ENCODE measurements at places on chromosomes 1 and 21. TPM values are rescaled to one million over a fixed set of nuclear protein-coding genes. Genes with fewer than 3 reads are reported as not detected.

The ADAM30 gene
- not detected for total RNA-seq

The OLFML2B gene
- total RNA-seq, result not detected

The ELF3 gene
- total RNA-seq, result 907 TPM

The CFAP141 gene
- not detected for total RNA-seq

The OR2L2 gene
- total RNA-seq, result not detected

- no peak overlapping the region for H3K4me3 ChIP-seq
- peaks cover 6% of the 10 kb centered on the region for H3K36me3 ChIP-seq
- no peak overlapping the region for H3K27ac ChIP-seq
- peaks cover 25% of the 10 kb centered on the region for H3K4me1 ChIP-seq
- no peaks in the 10 kb centered on the region for H3K27me3 ChIP-seq
- DNase-seq, result no peak
These were observed 5.3 kb upstream of the FGGY start for GRCh38 chr1:59291561-59291960.

- peak overlapping the region; percentile 5 for H3K4me3 ChIP-seq
- peaks cover 78% of the 10 kb centered on the region for H3K27me3 ChIP-seq
- no peaks in the 10 kb centered on the region for H3K36me3 ChIP-seq
- peaks cover 24% of the 10 kb centered on the region for H3K4me1 ChIP-seq
These were observed 27.8 kb downstream of the ILDR2 start for GRCh38 chr1:166947398-166948043.

- H3K4me3 ChIP-seq, result no peak overlapping the region
- no peaks in the 10 kb centered on the region for H3K27me3 ChIP-seq
- DNase-seq, result peak; percentile 25
- H3K4me1 ChIP-seq, result peaks cover 30% of the 10 kb centered on the region
- H3K27ac ChIP-seq, result peak overlapping the region; percentile 51
- no peaks in the 10 kb centered on the region for H3K36me3 ChIP-seq
These were observed 320.1 kb downstream of the TGFB2 start for GRCh38 chr1:218665221-218665620.

DNA sequence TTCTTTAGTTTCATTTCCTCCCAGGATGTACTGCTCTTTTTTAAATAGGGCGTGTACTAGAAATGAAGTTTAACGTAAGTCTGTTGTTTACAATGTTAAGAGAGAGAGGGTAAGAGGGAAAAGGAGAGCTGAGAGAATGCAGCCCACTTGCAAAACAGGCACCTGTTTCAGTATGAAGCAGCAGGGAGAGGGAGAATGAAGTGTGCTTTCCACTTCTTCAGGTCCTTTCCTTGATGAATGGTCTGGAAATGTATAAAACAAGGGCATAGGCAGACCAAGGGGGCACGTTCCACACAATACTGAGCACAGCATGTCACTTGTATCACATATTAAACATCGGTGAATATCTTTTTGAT, 2.0 kb downstream of the KCNA3 start:
- H3K4me3 ChIP-seq, result no peak overlapping the region
- H3K36me3 ChIP-seq, result no peaks in the 10 kb centered on the region
- H3K27ac ChIP-seq, result no peak overlapping the region
- DNase-seq, result no peak
- peaks cover 29% of the 10 kb centered on the region for H3K27me3 ChIP-seq

DNA sequence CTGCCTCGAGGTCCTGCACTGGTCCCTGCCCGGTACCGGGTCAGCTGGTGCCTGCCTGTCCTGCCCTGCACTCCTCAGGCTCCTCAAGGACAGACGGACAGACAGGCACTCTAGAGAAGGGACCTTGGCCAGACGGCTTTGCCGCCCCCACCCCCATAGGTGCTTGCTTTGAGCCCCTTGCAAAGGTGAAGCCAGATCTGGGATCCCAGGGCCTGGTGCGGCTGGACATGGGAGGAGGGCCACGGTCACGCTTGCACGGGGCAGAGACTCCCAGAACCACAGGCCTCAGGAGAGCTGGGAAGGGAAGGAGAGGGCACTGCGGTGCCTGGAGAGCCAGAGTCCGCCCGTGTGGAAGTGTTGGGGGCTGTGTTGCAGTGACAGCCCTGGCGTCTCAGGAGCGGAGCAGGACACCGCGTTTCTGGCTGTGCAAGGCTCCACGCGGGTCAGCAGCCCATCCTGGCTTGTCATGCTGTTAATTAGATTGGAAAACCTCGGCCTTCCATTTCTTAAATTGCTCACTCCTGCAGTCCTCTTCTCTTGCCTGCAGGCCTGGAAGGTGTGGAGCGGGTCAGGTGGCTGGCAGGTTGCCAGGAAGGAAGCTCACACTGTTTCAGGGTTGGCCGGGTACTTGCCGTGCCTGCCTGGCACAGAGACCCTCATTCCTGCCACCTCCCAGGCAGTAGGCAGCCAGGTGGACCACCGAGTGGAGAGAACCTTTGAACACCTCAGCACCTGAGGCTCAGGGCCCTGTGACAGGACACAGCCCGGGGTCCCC, 16.3 kb downstream of the COL18A1 start:
- DNase-seq, result peak; percentile 82
- H3K27me3 ChIP-seq, result no peaks in the 10 kb centered on the region
- H3K4me3 ChIP-seq, result peak overlapping the region; percentile 35
- H3K4me1 ChIP-seq, result peaks cover 15% of the 10 kb centered on the region
- H3K36me3 ChIP-seq, result peaks cover 6% of the 10 kb centered on the region
- peak overlapping the region; percentile 70 for H3K27ac ChIP-seq

- no peak overlapping the region for H3K27ac ChIP-seq
- no peaks in the 10 kb centered on the region for H3K27me3 ChIP-seq
- peak; percentile 42 for DNase-seq
- H3K4me1 ChIP-seq, result peaks cover 16% of the 10 kb centered on the region
- peaks cover 5% of the 10 kb centered on the region for H3K36me3 ChIP-seq
These were observed 485.3 kb upstream of the PTBP2 start for GRCh38 chr1:96236156-96236739.

DNA sequence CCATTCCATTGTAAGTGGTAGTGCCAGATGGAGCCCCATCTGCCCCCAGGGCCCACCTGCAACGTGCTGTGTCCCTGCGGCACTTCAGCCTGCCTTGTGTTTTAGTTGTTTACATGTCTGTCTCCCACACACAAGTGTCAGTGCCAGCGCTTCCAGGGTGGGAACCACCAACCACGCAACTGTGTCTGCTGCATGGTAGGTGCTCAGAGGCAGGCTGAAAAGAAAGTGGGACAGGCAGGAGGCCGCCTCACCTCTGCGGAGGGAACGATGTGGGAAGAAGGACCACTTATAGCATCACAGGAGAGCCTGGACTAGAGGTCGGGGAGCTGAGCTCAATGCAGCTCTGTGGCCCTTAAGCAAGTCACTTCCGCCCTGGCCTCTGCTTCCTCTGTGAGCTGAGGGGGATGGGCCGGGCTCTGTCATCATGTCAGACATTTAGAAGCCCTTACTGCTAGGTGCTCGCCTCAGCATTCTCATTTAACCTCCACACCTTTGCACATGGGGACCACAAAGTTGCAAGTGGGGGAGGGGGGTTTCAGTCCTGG, 17.9 kb downstream of the SLC9A1 start:
- H3K4me3 ChIP-seq, result no peak overlapping the region
- H3K36me3 ChIP-seq, result no peaks in the 10 kb centered on the region
- peaks cover 19% of the 10 kb centered on the region for H3K4me1 ChIP-seq

GRCh38 chr21:42703136-42703908, 49.9 kb downstream of the PDE9A start:
- DNase-seq, result no peak
- no peak overlapping the region for H3K4me3 ChIP-seq
- H3K27ac ChIP-seq, result no peak overlapping the region
- no peaks in the 10 kb centered on the region for H3K27me3 ChIP-seq
- peaks cover 6% of the 10 kb centered on the region for H3K36me3 ChIP-seq

- no peak overlapping the region for H3K4me3 ChIP-seq
- no peak for DNase-seq
- no peaks in the 10 kb centered on the region for H3K4me1 ChIP-seq
- H3K27ac ChIP-seq, result no peak overlapping the region
These were observed 4.7 kb upstream of the ADARB1 start for GRCh38 chr21:45069711-45070110.
